Mesothelial cell of epicardium (in vitro differentiated cells): ENCODE measurements at places on chromosomes 3 and 15.

DNA sequence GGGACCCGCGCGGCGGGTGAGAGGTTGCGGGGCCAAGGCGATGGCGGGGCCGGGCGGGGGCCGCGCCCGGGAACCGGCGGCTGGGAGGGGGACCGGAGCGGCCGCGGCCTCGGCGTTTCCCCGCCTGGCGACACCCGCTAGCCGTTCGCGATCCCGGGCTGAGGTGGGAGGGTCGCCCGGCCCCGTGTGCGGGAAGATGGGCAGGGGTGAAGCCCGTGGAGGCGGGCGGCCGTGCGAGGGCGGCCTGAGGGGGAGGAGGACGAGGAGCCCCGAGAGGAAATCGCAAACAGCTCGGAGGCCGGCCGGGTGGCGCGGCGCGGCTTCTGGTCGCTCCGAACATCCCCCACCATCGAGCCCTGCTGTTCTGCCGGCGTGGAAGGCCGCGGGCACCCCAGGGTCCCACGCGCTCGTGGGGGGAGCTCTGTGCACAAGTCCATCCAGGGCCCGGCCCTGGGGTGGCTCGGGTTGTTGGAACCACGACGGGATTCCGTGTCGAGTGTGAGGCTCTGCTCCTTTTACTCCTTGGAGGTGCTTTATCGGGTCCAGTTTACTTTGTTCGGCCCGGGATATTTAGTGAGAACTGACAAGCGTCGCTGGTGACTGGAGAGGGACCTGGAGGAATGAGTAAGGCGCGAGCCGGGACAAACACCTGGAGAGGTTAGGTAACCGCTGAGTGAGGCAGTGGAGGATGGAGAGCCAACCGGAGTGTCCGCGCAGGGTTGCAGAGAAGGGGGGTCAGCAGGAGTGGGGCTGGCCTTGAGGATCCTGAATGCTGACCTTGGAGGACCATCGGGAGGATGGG lies 728 bp downstream of the CRTC3 start:
- H3K4me3 ChIP-seq: peak overlapping the region; percentile 83
- peak; percentile 40 for DNase-seq
- H3K36me3 ChIP-seq: peaks cover 4% of the 10 kb centered on the region
- H3K27ac ChIP-seq: peak overlapping the region; percentile 90
- peaks cover 37% of the 10 kb centered on the region for H3K4me1 ChIP-seq
- H3K27me3 ChIP-seq: no peaks in the 10 kb centered on the region

DNA sequence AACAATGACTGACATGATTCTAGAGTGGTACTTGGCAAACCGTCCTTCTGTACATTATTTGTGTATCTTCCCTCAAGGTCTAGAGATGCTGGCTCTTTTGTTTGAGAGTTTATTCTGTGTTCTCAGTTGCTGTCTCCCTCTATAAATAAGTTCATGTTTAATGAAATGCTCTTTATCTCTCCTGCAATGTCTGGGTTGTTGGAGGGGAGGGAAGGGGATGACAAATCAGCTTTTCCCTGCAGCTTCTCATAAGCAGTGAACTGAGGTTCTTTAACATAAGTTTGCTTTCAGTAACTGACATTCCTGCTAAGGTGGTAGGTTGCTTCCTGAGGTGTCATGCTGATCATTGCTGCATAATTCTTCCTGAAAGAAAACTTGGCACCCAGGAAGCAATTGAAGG lies 21.8 kb downstream of the ITPR1 start:
- peak overlapping the region; percentile 19 for H3K27ac ChIP-seq
- H3K4me1 ChIP-seq: peaks cover 38% of the 10 kb centered on the region
- no peak for DNase-seq
- H3K27me3 ChIP-seq: peaks cover 18% of the 10 kb centered on the region
- no peaks in the 10 kb centered on the region for H3K36me3 ChIP-seq

DNA sequence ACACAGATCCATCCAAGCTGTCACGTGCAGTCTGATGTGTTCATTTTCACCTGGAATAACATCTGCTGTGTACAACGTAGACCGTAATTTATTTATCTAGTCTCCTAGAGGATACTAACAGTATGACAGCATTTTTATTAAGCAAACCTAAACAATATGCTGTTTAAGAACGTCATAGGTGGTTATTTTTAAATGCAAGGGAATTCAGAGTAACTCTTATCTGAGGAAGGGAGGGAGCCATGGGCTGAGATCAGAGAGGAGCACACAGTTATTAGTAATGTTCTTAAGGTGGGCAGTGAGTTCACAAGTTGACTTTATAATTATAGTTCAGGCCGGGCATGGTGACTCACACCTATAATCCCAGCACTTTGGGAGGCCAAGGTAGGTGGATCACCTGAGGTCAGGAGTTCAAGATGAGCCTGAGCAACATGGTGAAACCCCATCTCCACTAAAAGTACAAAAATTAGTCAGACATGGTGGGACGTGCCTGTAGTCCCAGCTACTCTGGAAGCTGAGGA lies 193.6 kb downstream of the UACA start:
- peaks cover 16% of the 10 kb centered on the region for H3K4me1 ChIP-seq
- H3K36me3 ChIP-seq: peaks cover 3% of the 10 kb centered on the region
- H3K27ac ChIP-seq: peak overlapping the region; percentile 72
- no peak for DNase-seq
- H3K27me3 ChIP-seq: no peaks in the 10 kb centered on the region

GRCh38 chr3:107977221-107978130 lies 113.4 kb downstream of the CD47 start:
- no peaks in the 10 kb centered on the region for H3K27me3 ChIP-seq
- H3K27ac ChIP-seq: no peak overlapping the region
- no peaks in the 10 kb centered on the region for H3K36me3 ChIP-seq
- H3K4me3 ChIP-seq: no peak overlapping the region
- DNase-seq: no peak
- peaks cover 52% of the 10 kb centered on the region for H3K4me1 ChIP-seq

- peaks cover 2% of the 10 kb centered on the region for H3K36me3 ChIP-seq
- H3K4me1 ChIP-seq: no peaks in the 10 kb centered on the region
- DNase-seq: no peak
- no peak overlapping the region for H3K27ac ChIP-seq
Observed at GRCh38 chr3:57397175-57398026, 104.9 kb upstream of the ASB14 start.
